Fibroblast of lung (primary cell): ENCODE measurements at places on chromosomes 1 and 21. TPM values are rescaled to one million over a fixed set of nuclear protein-coding genes. Genes with fewer than 3 reads are reported as not detected.

DNA sequence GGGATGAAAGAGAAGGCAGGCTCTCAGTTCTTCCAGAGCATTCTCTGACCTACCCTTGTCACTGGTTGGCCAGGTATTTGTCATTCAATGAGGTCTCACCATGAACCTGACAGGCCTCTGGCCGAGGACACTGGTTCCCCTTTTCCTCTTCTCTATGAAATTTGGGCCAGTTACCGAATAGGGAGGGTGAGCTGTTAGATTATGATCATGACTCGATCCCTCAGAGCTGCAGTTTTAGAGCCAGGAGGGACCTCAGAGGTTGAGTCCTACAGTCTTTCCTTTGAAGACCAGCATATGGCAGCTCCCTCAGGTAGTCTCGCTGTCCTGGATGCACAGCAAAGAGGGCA is 29.5 kb upstream of the CLSTN1 start:
- H3K36me3 ChIP-seq: no peaks in the 10 kb centered on the region
- H3K4me3 ChIP-seq: no peak overlapping the region
- no peaks in the 10 kb centered on the region for H3K27me3 ChIP-seq
- no peak for DNase-seq
- H3K4me1 ChIP-seq: no peaks in the 10 kb centered on the region

DNA sequence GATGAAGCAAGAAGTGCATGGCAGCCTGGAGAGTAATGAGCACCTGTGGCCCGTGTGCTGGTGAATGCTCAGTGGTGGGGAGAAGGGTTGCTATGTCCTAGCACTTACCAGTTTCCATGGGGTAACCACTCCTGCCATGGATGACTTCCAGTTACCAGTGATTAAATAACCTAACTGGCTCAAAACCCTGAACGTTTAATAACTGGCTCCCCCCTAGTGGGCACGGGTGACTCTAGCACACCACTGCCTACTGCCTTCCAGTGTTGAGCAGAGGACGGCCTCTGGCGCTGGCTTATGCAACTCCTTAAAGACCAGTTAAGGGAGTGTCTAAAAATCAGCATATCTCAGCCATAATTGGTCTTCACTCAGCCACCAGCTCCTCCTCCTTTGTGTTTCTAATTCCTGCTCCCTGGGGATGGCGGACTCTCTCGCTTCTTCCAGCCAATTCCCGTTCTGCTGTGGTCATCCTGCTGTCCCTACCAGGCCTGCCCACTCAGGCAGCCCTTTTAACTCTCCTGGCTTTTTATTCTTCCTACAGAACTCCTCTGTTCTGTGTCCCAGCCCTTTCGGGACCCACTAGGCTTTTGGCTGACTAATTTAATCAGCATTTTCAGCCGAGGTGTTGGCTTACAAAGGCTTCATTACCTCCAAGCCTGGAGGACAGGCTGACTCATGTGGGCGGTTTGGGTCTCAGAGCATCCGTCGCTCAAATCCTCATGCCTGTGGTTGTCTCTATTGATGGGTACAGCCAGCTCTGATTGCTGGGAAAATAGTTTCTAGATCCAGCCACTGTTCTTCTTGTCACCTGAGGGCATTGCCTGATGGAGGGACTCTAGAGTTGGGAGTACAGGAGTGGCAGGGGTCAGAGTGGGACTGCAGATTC is 332.4 kb downstream of the CAMTA1 start:
- peak overlapping the region; percentile 26 for H3K27ac ChIP-seq
- peaks cover 3% of the 10 kb centered on the region for H3K4me1 ChIP-seq
- H3K4me3 ChIP-seq: peak overlapping the region; percentile 4
- H3K27me3 ChIP-seq: no peaks in the 10 kb centered on the region

DNA sequence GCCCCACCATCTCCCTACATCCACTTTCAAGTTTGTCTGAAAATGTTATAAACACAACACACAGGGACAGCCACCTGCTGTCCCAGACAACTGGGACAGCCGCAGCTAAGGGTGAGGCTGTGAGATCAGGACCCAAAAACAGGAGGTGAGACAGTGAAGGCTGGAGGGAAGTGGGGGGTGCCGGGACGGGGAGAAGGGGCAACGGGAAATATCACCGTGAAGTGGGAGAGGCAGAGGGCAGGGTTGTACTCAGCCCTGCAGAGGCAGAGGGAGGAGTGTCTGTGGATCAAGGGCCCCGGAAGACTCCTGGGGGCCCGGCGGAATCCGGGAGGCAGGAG is 114.4 kb downstream of the CASZ1 start:
- H3K27ac ChIP-seq: no peak overlapping the region
- no peaks in the 10 kb centered on the region for H3K4me1 ChIP-seq
- no peak for DNase-seq
- no peak overlapping the region for H3K4me3 ChIP-seq
- H3K27me3 ChIP-seq: no peaks in the 10 kb centered on the region

DNA sequence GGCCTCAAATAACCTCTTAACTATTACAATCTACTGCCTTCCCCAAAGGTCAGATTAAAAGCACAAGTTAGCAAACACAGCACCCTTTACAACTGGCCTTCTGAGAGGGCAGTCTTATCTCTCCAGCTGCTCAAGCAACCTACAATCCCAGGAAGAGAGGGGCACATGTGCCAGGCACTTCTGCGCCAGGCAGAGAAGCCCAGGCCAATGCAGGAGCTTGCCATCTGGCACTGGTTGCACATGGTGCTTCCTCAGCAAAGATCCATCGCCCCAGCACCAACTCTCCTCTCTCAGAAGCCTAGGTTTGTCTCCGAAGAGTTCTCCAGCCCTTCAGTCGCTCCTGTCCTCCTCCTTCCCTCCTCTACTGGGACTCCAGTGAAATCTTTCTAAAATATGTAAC is 2.5 kb downstream of the STK40 start:
- H3K36me3 ChIP-seq: no peaks in the 10 kb centered on the region
- no peaks in the 10 kb centered on the region for H3K27me3 ChIP-seq
- H3K4me3 ChIP-seq: peak overlapping the region; percentile 29
- H3K27ac ChIP-seq: no peak overlapping the region
- H3K4me1 ChIP-seq: peaks cover 15% of the 10 kb centered on the region
- DNase-seq: no peak

GRCh38 chr1:99646868-99647267 is 955 bp downstream of the PALMD start:
- no peak for DNase-seq
- peak overlapping the region; percentile 48 for H3K4me3 ChIP-seq
- no peaks in the 10 kb centered on the region for H3K36me3 ChIP-seq
- no peaks in the 10 kb centered on the region for H3K27me3 ChIP-seq
- H3K4me1 ChIP-seq: peaks cover 2% of the 10 kb centered on the region
- H3K27ac ChIP-seq: no peak overlapping the region

Gene NBPF20
- 2.5 and 2.7 TPM in 2 replicates for polyA plus RNA-seq
